ENCODE measurements at places on chromosomes 7 and 10. TPM values are rescaled to one million over a fixed set of nuclear protein-coding genes. Genes with fewer than 3 reads are reported as not detected.

The ADCYAP1R1 gene
- 0.92 TPM for total RNA-seq

The SPAG6 gene
- total RNA-seq: not detected

The DHTKD1 gene
- 26.7 TPM for total RNA-seq

The CFAP58 gene
- 0.29 TPM for total RNA-seq

- H3K4me3 ChIP-seq: no peak overlapping the region
- no peak for DNase-seq
- no peaks in the 10 kb centered on the region for H3K4me1 ChIP-seq
- no peaks in the 10 kb centered on the region for H3K36me3 ChIP-seq
- H3K27me3 ChIP-seq: no peaks in the 10 kb centered on the region
- H3K27ac ChIP-seq: no peak overlapping the region
Observed at GRCh38 chr10:27687326-27687725, 58.3 kb downstream of the MKX start.

DNA sequence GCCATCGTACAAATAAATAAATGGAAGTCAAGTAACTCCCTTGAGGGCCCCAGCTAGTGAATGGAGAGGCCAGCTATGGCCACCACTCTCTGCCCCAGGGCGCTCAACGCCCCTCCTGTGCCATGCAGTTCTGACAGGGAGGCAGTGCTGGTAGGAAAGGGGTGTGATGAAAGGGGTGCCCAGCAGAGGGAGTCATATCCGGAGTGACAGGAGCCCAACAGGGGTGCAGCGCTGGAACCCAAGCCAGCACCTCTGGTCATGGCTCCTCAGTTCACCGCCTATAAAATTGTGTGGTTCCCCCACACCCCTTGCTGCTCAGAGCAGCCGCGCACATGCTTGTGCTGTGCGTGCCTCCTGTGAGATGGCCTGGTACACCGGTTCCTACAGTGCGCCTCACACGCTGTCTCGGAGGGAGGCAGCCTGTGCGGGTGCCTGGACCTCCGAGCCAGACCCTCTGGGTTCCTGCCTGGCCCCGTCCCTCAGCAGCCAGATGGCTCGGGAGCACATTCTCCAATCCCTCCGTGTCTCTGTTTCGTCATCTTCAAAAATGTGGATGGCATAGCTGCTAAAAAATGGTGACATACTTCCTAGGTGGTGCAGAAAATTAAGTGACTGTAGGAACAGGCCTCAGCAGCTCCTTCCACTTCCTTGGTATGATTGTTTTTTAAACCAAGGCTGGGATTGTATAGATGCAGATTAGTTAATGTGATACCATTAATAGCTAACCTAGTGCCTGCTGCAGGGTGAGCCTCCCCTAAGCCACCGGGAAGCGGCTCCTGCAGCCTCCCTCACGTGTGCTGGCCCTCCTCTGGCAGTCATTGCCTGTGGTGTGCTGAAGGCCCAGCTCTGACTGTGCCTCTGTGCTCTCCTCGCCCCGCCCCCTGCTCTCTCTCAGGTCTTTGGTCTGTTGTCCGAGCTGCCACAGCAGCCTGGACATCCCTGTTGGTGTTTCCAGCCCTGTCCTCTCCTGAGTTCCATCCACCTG, 125.8 kb downstream of the EGFR start:
- H3K27ac ChIP-seq: no peak overlapping the region
- no peak overlapping the region for H3K4me3 ChIP-seq
- H3K27me3 ChIP-seq: no peaks in the 10 kb centered on the region
- no peaks in the 10 kb centered on the region for H3K4me1 ChIP-seq
- no peaks in the 10 kb centered on the region for H3K36me3 ChIP-seq

DNA sequence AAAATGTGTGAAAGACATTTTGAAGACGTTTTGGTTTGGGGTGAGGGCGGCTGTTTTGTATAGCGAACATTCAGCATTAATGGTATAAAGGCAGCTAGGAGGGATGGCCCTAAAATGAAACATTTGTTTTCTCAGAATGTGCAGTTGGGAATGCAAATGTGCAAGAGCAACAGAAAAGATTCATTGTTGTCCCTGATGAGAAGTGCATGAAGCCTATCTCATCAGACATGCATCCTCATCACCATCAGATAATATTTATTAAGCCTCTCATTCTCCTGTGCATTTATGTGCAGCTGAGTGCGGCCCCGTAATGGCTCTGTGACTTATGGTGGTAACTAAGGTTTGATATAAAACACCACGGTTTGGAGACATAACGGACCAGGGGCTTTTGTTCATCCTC, 199.5 kb downstream of the GFRA1 start:
- no peaks in the 10 kb centered on the region for H3K36me3 ChIP-seq
- no peak overlapping the region for H3K27ac ChIP-seq
- no peaks in the 10 kb centered on the region for H3K4me1 ChIP-seq
- no peak overlapping the region for H3K4me3 ChIP-seq
- DNase-seq: no peak
- H3K27me3 ChIP-seq: no peaks in the 10 kb centered on the region

DNA sequence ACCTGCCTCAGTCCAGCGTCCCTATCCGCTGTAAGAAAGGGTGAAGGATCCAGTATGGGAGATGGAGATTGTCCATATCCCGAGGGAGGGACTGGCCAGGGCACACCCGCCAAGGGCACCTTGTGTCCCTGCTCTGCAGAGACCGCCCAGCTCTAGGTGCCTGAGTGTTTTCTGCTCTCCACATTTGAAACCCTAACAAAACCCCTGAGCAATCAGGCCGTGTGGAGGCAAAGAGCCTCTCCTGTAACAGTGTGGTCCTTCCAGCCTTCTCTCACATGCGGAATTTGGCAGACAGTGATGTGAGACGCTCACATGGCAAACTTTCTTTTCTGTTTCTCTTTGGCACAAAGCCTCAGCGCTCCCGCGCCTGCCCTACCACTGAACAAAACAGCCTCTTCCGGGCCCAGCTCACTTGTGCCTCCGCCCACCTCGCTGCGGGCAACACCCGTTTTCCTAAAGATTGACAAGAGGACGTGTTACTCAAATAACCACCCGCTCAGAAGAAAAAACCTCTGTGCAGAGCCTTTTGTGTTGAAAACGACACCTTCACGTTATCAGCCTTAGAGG, 514.8 kb downstream of the DNAJB6 start:
- peak; percentile 86 for DNase-seq
- no peaks in the 10 kb centered on the region for H3K36me3 ChIP-seq
- H3K27ac ChIP-seq: peak overlapping the region; percentile 26
- H3K4me1 ChIP-seq: peaks cover 35% of the 10 kb centered on the region

- H3K4me3 ChIP-seq: no peak overlapping the region
- H3K27me3 ChIP-seq: no peaks in the 10 kb centered on the region
- H3K27ac ChIP-seq: no peak overlapping the region
- DNase-seq: no peak
- H3K4me1 ChIP-seq: no peaks in the 10 kb centered on the region
- H3K36me3 ChIP-seq: no peaks in the 10 kb centered on the region
Observed at GRCh38 chr10:92267343-92267742, 23.5 kb downstream of the CPEB3 start.

DNA sequence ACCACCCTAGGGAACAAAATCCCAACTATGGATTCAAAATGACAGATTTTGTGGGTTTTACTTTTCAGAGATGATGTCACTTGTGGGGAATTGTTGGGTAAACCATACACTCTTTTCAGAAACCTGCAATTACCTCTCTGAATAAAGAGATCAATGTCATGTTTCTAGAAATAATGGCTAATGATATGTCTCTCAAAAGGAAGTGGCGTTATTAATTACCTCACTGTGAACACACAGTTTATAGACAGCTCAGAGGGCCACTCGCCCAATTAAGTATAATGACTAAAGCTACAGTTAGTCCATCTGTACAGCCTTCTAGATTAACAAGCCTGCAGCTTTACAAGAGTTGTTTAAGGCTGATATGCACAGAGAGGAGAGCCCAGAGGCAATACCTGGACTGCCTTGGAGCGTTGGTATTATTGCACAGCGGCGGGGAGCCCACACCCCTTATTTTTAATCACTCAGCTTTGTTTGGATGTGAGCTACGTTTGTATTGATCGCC, 79.5 kb downstream of the RAB11FIP2 start:
- no peak overlapping the region for H3K4me3 ChIP-seq
- no peaks in the 10 kb centered on the region for H3K27me3 ChIP-seq
- H3K36me3 ChIP-seq: no peaks in the 10 kb centered on the region
- no peaks in the 10 kb centered on the region for H3K4me1 ChIP-seq
- no peak overlapping the region for H3K27ac ChIP-seq

DNA sequence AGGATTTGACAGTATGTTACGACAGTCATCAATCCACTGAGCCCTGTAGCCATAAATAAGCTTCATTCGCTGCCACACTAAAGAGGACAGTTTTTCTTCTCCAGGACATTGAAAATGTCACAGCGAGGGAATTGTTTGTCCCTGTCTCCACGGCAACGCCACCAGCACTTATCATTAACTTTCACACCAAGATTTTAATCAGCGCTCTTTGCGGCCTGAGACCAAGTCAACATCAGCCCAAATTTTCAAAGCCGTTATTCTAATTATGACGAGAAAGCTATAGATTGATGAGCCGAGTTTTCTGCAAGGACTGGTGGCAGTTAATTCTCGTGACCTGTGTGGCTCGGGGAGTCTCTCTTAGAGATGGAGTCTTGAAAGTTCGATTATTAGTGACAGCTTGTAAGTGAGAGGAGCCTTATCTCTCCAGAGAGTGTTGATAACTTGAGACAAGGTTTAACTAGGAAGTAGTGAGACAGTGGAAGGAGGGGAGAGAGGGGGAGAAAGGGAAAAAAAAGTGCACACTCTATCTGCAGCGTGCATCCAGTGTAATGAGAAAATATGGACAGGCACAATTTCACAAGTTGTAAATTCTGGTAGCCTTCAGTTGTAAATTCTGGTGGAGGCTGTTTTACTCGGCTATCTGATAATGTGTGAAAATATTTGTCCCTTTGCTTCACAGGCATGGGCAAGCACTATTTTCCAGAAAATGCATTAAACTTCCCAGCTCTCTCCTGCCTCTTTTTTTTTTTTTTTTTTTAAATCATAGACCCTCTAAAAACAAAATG, 473.3 kb downstream of the LRMDA start:
- DNase-seq: no peak
- no peak overlapping the region for H3K4me3 ChIP-seq
- H3K4me1 ChIP-seq: no peaks in the 10 kb centered on the region
- no peaks in the 10 kb centered on the region for H3K27me3 ChIP-seq
- no peak overlapping the region for H3K27ac ChIP-seq

- H3K4me1 ChIP-seq: no peaks in the 10 kb centered on the region
- H3K27ac ChIP-seq: no peak overlapping the region
- no peak overlapping the region for H3K4me3 ChIP-seq
- DNase-seq: no peak
Observed at GRCh38 chr7:112400141-112400540, 50.1 kb upstream of the IFRD1 start.

DNA sequence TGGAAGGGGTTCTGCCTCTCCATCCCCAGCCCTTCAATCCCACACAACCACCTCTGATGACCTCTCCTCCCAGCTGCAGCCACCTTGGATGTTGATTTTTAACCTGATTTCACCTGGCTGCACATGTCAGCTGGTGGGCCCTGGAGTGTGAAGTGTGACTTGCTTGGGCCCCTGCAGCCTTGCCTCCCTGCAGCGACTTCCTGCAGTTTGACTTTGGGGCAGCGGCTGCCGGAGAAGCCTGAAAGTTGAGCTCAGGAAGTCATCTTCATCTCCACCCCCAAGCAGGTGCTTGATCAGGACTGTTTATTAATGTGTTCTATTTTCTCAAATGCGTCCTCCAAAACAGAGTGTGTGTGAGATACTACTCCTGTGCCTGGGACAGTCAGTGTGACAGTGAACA, 675.2 kb upstream of the GALNT17 start:
- no peaks in the 10 kb centered on the region for H3K4me1 ChIP-seq
- no peak overlapping the region for H3K4me3 ChIP-seq
- no peak overlapping the region for H3K27ac ChIP-seq

GRCh38 chr10:89207801-89208551, 859 bp upstream of the CH25H start:
- H3K27me3 ChIP-seq: no peaks in the 10 kb centered on the region
- DNase-seq: peak; percentile 53

DNA sequence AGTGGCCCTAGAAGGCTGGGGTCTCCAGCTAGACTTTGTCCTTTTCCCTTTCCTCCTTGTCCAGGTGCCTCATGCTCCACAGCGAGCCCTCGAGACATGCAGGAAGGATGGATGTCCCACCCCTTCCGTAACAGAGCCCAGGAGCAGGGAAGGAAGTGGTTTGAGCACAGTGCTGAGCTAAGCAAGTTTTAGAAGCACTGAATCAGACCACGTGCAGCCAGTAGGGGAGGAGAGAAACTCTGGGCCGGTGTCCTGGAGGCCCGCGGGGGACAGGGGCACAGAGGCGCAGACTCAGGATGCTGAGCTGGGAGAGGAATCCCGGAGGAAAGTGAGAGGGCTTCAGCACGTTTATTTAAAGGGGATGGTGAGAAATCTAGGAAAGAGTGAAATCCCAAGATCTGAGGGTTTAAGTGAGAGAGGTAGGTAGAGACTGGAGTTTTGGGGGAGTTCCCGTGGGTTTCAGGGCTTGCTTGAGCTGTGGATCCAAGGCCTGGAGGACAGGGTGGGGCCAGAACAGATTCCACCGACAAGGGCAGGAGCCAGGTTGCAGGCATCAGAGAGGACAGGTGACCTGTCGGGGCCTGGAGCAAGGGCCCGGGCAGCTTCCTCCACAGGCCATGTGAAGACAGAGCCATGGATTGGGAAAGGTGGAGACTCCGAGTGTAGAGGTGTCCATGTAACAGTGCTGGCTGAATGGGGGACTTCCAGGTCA, 4.4 kb upstream of the IRF5 start:
- H3K4me3 ChIP-seq: no peak overlapping the region
- H3K27ac ChIP-seq: peak overlapping the region; percentile 19
- H3K36me3 ChIP-seq: no peaks in the 10 kb centered on the region
- DNase-seq: no peak
- H3K4me1 ChIP-seq: no peaks in the 10 kb centered on the region

DNA sequence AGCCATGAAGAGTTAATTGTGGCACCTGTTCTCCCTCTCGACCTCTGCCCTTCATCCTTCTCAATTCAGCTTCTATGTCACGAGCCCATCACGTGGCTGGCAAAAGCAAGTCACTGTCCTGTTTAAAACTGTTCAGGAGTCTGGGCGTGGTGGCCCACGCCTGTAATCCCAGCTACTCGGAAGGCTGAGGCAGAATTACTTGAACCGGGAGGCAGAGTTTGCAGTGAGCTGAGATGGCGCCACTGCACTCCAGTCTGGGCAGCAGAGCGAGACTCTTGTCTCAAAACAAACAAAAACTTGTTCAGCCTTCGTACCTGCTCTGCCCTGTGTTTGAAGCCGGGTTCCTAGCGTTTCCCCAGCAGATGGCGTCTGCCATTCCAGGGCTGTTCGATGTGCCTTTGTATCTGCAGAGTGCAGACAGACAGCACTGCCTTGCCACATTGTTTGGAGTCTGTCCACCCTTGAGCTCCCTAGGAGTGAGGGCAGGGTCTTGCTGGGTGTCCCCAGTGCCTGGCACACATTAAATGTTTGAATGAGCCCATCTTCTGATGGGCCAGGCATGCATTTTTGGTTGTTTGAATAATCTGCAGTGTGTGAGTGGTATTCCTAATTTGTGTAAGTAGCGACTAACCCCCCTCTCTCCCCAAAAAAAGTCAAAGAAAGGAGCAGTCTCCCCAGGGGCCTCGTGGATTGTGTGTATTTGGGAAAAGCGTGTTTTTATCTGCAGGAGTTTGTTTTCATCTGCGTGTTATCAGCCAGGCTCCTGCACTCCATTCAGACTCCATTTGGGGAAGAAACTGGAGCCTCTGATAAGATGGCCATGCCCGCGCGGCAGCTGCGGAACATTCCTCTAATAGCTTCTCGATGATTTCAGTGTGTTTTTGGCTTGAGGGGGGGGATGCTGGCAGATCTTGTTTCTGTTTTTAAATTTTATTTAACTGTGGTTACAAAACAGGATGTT, 61.2 kb downstream of the DNAJB6 start:
- H3K4me3 ChIP-seq: no peak overlapping the region
- peak overlapping the region; percentile 24 for H3K27ac ChIP-seq
- peaks cover 58% of the 10 kb centered on the region for H3K36me3 ChIP-seq
- DNase-seq: no peak
- H3K4me1 ChIP-seq: peaks cover 43% of the 10 kb centered on the region

- no peaks in the 10 kb centered on the region for H3K36me3 ChIP-seq
- H3K27ac ChIP-seq: no peak overlapping the region
- no peak overlapping the region for H3K4me3 ChIP-seq
- peaks cover 83% of the 10 kb centered on the region for H3K27me3 ChIP-seq
Observed at GRCh38 chr10:117734731-117735405, 192.3 kb downstream of the EMX2 start.

Data from left lung (tissue), 14 donors.